IPS-NIHi11 (cell line): ENCODE measurements at places on chromosomes 1 and 21.
A peak's percentile ranks its signal among the peaks of the same experiment; 100 is the strongest.

DNA sequence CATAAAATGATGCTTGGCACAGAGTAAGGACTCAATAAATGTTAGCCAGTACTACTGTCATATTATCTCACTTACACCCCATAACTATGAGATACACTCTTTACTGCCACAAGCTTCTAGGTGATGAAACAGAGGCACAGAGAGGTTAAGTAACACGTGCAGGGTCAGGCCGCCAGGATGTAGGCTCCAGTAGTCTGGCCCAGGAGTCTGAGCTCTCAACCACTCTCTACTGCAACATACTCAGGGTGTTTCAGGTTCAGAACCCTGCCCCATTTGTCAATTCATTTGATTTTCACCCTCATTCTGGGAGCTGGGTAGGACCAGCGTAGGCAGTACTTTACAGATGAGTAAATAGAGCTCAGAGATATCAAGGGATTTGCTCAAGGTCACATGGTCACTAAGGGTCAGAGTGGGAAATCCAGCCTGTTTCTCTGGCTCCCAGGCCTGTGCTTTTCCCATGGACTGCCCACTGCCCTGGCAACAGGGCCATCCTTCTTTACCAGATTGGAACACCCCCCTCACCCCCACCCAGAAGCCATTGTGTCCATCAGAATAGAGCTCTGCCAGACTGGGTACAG, 21.2 kb downstream of the IQGAP3 start:
- no peak for DNase-seq

GRCh38 chr1:235415008-235415904, 48.0 kb downstream of the TBCE start:
- peak; percentile 73 for DNase-seq

DNA sequence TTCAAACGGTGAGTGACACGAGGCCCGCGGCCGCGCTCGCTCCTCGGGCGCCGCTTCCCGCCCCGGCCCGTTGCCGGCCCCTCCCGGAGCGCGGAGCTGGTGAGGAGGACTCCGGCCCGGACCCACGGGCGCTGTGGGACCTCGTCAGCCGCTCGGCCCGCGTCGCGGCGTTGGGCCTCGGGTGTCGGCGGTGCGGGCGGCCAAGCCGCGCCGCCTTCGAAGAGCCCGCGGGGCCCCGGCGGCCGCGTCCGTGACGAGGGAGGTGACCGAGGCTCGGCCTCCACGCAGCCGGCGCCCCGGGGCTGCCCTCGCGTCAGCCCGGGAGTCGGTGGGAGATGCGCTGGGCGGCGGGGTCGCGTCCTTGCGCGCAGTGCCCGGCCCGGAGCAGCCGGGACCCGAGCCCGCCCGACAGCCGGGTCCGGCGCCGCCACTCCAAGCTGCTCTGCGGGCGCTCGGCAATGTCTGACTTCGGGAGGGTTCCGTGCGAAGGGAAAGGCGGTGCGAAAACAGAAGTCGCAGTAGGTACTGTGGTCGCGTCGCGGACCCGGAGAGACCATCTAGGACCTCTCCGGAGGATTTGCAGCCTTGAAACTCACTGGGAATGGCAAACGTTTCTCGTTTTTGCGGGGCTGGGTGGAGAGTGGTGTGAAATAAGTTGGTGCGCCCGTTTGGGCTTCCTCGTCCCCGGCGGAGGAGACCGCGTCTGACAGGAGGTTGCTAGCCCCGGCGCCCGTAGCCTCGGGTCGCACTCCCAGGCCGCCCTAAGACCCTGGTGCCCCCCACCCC, 829 bp downstream of the SPEN start:
- no peak for DNase-seq

GRCh38 chr1:193794239-193794638, 607.8 kb upstream of the B3GALT2 start:
- DNase-seq = no peak
